ENCODE measurements at places on chromosomes 1 and 21. TPM values are rescaled to one million over a fixed set of nuclear protein-coding genes. Genes with fewer than 3 reads are reported as not detected.

GRCh38 chr1:71919811-71920509 is 362.4 kb downstream of the NEGR1 start:
- no peak for DNase-seq

DNA sequence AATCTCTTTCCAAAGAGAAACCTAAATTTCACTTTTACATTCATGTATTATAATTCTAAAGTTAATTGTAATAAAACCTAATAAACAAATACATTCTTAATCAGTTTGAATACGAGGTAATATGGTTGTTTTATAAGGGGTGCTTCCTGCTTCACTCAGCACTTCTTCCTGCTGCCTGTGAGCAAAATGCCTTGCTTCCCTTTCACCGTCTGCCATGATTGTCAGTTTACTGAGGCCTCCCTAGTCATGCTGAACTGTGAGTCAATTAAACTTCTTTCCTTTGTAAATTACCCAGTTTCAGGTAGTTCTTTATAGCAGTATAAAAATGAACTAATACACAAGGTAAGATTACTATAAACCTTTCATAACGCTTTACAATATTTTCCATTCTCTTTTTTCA is 491.1 kb upstream of the LRRC7 start:
- no peak for DNase-seq

GRCh38 chr1:10691075-10691739 is 105.2 kb downstream of the CASZ1 start:
- DNase-seq: no peak

BGLAP gene
- 2.4 TPM for total RNA-seq

RHBDL2 gene
- total RNA-seq: not detected

CLCA4 gene
- 1.4 TPM for total RNA-seq

GRCh38 chr1:110047463-110047862 is 13.0 kb downstream of the STRIP1 start:
- no peak for DNase-seq

FNBP1L gene
- total RNA-seq: 16.1 TPM
